NCI-H1694 (cell line): ENCODE measurements at places on chromosomes 4 and X.

GRCh38 chr4:82913305-82913704 lies 12.8 kb downstream of the THAP9 start:
- DNase-seq, result no peak

- DNase-seq, result peak; percentile 11
Measured at GRCh38 chr4:124711471-124712371, 811 bp downstream of the ANKRD50 start.

DNA sequence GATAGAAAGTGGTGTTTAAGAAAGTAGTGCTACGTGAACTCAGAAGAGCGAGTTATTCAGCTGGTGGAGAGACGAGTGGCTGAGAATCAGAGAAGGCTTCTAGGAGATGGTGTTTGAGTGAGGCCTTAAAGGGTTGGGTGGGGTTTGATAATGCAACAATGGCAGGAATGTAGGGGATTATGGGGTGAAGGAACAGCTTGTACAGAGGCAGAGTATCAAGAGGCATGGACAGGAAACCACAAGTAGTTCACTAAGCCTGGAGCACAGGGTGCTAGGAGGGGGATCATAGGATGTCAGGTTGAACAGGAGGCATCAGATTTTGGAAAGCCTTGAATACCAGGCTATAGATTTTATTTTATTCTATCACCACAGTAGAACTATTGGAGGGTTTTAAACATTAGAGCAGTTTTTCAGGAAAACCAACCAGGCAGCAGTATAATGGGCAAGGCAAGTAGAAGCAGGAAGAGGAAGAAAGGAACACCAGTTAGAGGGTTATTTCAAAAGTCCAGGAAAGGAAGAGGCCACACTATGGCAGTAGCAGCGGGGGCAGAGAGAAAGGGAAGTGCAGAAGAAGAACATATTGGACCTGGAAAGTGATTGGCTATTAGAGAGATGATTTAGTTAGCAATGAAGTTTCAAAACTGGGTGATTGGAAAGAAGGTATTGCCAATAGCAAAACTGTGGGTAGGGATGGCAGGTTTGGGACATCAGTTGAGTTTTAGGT lies 99.2 kb downstream of the DOCK11 start:
- no peak for DNase-seq

DNA sequence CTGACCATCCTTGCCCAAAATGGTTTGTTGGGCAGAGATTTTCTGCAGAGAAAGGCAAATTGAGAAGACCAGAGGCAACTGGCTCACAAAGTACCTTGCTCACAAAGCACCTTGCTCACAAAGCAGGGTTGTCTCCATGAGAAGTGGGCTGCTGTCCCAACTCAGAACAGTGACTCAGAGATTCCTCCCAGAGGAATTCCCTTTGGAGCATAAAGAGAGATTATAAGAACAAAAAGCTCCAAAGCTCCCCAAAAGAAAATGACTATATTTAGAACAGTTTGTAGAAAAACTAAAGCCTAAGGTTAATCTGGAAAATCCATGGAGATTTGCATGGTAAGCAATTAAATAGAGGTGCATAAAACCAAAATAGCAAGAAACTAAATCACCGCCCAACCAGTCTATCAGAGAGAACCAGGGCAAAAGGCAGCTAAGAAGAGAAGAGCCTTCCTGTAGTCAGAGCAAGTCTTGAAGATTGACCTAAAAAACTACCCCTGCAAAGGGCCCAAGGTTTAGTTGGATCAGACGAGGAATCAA lies 731.4 kb downstream of the FAT4 start:
- no peak for DNase-seq

DNA sequence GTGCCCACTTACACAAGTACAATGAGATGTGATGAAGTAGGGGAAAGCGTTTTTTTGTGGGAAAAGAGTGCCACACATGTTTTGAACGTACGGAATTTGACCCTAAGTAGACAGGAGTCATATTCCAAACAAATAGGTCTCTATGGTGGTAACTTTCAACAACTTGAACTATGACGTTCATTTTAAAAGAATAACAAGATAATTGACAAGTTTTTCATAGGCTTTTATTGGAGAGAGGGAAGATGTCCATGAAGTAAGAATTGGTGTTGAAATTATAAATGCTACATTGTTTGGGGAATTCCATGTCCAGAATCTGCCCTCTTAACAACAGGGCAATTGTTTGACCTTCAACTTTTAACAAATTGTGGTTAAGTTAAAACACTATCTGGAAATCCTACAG lies 126.5 kb downstream of the GASK1B start:
- DNase-seq, result no peak

DNA sequence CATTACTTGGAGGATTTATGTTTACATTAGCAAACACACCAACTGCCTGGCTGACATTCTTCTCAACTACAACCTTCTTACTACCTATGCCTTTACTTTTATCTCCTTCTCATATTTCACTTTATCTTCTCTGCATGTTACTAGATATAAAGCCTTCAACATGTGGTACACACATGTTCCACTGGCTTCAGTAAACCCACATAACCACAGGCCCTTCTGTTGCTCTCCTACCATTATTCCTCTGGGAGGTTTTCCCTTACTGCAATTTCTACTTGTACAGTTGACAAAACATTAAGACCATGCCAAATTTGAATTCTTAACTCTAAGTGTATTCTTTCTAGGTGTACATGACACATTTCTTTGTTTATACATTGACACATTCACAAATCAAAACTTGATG lies 133.1 kb downstream of the ARAP2 start:
- DNase-seq, result peak; percentile 6

DNA sequence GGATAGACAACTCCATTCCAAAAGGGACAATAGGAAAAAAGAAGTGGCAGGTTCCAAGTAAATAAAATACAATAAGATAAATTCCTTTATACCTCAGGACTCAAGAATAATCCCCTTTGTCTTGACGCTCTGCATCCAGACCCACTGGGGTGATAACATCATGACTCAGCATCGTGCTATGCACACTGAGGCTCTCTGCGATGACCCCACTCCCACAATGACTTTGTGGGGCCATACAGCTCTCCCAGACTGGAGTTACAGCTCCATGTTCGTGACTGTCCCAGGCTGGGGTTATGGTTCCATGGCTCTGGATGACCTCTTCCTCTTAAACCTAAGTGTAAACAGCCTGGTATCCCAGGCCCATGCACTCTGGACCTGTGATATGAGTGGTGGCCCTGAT lies 254.5 kb upstream of the ADGRL3 start:
- no peak for DNase-seq

GRCh38 chr4:185779517-185779916 lies 32.5 kb downstream of the SORBS2 start:
- DNase-seq, result no peak

DNA sequence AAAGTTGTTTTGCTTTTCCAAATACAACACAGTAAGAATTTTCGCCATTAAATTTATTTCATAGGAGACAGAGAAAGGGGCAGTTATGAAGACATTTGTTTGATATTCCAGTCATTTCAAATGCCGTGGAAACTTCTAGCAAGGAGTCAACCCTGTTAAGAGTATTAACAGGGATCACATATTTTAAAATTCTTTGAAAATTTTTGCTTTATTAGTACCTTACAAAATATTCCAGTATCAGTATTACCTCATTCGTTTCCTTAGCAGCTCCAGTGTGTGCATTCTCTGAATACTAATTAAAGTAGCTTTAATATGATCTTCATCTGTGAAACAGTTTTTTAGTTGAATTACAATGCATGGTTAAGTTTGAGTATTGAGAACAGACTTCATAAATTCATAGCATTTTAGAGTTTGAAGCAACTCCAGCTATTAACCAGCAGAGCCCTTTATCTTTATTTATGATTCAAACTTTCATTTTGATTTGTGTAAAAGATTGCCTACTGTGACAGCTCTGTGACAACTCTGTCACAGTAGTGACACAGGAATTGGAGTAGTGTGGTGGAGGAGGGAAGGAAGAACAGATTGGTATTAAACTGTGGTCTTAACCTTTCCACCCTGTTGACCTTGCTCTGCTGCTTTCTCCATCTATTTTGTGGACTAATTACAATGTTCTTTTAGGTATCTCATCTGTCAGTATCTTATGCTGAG lies 86.3 kb downstream of the PDLIM5 start:
- DNase-seq, result no peak

DNA sequence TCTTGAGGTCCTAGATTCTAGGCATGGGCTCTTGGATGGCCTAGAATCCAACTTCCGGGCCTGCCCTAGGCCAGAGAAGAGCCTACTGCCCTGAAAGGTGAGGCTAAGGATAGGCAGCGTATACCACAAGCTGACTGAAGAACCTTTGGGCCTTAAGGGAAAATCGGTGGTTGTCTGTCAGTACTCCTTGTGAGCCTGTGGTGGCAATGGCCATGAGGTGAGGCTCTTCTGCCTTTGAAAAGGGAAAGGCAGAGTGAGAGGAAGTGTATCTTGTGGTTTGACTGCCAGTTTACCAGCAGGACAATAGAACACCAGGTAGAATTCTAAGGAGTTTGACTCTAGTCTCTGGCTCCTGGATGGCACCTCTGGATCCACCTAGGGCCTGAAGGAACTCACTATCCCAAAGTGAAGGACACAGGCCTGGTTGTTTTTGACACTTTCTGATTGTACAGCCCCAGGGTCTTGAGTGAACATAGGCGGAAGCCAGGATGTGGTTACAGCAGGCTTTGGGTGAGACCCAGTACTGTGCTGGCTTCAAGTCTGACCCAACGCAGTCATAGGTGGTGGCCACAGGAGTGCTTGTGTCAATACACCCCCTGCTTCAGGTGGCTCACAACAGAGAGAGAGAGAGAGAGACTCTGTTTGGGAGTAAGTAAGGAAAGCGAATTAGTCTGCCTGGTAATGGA lies 20.9 kb downstream of the ITIH6 start:
- no peak for DNase-seq

DNA sequence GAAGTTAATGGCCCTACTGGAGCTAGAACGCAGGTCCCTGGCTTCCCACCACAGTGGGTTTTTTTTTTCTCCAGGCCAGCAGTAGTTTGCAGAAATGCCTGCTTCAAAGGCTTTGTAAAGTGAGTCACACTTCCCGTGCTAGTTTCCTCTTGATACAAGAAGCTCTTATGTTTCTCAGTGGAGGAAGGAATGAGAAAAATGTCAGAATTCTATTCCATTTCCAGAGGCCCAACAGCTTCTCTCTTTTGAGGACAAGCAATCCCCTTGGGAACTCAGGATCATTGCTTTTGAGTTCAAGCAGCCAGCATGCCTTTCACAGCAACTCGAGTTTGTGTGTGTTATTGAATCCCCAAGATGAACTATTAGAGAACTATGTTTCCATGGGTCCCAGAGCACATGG lies 134.3 kb downstream of the GUCY2F start:
- DNase-seq, result no peak

DNA sequence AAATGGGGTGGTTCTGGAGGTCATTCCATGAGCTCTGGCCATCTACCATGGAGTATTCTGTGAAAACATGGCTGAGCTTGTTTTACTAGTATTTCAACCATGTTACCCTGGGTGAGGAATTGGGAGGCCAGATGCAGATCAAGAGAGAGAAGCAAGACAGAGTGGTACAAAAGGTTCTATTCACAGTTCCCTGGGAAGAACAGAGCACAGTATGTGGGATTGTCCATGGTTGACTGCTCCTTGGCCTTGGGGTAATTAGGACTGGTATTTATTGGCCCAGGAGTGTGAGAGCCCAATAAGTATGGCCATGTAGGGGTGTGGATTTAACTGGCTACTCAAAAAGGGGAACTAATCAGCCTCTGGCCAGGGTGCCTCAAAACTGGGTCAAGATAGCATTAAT lies 239.7 kb upstream of the GATB start:
- no peak for DNase-seq

DNA sequence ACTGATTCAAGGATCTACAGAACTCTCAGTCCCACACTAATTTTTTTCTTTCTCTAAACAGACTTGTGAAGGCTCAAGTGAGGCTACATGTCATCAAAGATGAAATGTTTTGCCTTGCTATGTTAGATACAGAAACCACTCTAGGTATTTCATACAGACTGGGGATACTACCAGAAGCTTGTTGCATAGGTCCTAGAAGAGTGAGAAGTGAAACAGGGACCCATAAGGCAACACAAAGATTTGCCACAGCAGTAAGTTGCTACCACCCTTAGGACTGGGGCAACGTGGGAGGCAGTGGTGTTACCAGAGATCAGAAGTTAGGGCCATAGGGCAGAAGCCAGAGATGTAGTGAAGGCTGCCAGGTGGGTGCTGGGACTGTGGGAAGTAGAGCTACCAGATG lies 50.7 kb upstream of the MID1IP1 start:
- DNase-seq, result no peak

- no peak for DNase-seq
Measured at GRCh38 chr4:155772459-155773195, 13.8 kb downstream of the GUCY1B1 start.

- no peak for DNase-seq
Measured at GRCh38 chrX:2677764-2678163, 13.3 kb upstream of the CD99 start.

GRCh38 chr4:168923526-168924194 lies 86.4 kb downstream of the CBR4 start:
- peak; percentile 58 for DNase-seq
